ENCODE measurements at places on chromosomes 4 and X. TPM values are rescaled to one million over a fixed set of nuclear protein-coding genes. Genes with fewer than 3 reads are reported as not detected.

DNA sequence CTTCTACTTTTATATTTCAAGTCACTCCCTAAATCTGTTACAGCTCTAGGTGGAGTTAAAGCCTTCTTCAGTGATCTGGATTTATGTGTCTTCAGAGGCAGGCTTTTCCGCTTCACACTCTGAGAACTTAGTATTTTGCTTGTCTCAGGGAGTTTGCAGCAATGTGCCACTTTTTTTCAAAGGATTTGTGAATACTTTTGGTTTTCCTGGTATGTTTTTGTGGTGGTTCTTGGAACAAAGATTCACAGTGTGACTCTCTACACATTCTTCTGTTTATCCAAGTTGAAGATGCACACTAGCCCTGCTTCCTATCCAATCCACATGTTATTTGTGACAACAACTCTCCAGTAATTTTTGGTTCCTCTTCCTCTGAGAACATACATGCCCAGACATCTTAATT lies 1253.7 kb downstream of the TECRL start:
- no peak overlapping the region for H3K4me3 ChIP-seq
- no peaks in the 10 kb centered on the region for H3K27me3 ChIP-seq
- DNase-seq, result no peak
- no peak overlapping the region for H3K27ac ChIP-seq
- H3K36me3 ChIP-seq, result no peaks in the 10 kb centered on the region
- no peaks in the 10 kb centered on the region for H3K4me1 ChIP-seq

GRCh38 chrX:17773221-17773876 lies 36.1 kb downstream of the SCML1 start:
- no peaks in the 10 kb centered on the region for H3K27me3 ChIP-seq
- H3K36me3 ChIP-seq, result no peaks in the 10 kb centered on the region
- no peak overlapping the region for H3K4me3 ChIP-seq

DNA sequence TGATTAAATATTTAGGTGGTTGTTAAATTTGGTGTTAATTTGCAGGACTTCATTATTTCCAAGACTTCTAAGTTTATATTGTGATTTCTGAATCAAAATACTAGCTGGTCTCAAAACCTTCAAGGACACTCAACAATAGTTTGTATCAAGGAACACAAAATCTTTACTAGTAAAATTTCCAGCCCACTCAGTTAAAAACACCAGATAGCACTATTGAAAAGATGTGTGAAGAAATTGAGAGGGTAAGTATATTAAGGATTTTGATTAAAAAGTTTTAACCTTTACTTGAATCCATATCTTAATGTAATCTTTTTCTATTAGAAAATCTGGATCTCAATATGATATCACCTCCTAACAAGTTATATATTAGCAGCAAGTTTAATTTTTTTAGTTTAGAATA lies 89.3 kb upstream of the UGT8 start:
- DNase-seq, result no peak
- no peak overlapping the region for H3K27ac ChIP-seq
- H3K27me3 ChIP-seq, result no peaks in the 10 kb centered on the region
- H3K4me3 ChIP-seq, result no peak overlapping the region
- H3K36me3 ChIP-seq, result no peaks in the 10 kb centered on the region

Gene HTN1
- total RNA-seq, result not detected

GRCh38 chrX:10893366-10893765 lies 217.8 kb upstream of the HCCS start:
- no peaks in the 10 kb centered on the region for H3K36me3 ChIP-seq
- no peaks in the 10 kb centered on the region for H3K4me1 ChIP-seq
- DNase-seq, result no peak
- no peaks in the 10 kb centered on the region for H3K27me3 ChIP-seq
- no peak overlapping the region for H3K27ac ChIP-seq

- DNase-seq, result no peak
- H3K4me3 ChIP-seq, result no peak overlapping the region
- no peak overlapping the region for H3K27ac ChIP-seq
Measured at GRCh38 chrX:87702795-87703194, 185.2 kb downstream of the KLHL4 start.

- no peaks in the 10 kb centered on the region for H3K27me3 ChIP-seq
- no peak for DNase-seq
- H3K4me1 ChIP-seq, result peaks cover 5% of the 10 kb centered on the region
- H3K36me3 ChIP-seq, result no peaks in the 10 kb centered on the region
Measured at GRCh38 chr4:10033191-10033881, 12.0 kb upstream of the SLC2A9 start.

DNA sequence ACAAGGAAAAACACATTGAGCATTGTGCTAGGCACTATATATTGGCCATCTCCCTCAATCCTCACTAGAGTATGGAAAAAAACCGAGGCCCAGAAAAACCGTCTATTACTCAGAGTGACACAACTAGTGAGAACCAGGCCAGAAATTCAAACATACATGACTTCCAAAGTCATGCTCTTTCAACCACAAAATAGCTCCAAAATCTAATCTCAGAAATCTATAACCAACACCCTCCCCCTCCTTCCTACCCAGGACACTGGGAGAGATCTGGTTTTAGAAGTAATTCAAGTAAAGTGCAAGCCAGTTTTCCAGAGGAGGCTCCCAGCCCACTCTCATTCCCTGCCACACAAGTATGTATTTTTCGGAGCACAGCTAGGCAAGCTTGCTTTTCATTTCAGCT lies 7.6 kb downstream of the HS3ST1 start:
- no peaks in the 10 kb centered on the region for H3K36me3 ChIP-seq
- no peak overlapping the region for H3K4me3 ChIP-seq
- no peak overlapping the region for H3K27ac ChIP-seq
- no peaks in the 10 kb centered on the region for H3K4me1 ChIP-seq
- H3K27me3 ChIP-seq, result no peaks in the 10 kb centered on the region

Gene UGT2A2
- not detected for total RNA-seq

Gene TMEM187
- 1.4 TPM for total RNA-seq

DNA sequence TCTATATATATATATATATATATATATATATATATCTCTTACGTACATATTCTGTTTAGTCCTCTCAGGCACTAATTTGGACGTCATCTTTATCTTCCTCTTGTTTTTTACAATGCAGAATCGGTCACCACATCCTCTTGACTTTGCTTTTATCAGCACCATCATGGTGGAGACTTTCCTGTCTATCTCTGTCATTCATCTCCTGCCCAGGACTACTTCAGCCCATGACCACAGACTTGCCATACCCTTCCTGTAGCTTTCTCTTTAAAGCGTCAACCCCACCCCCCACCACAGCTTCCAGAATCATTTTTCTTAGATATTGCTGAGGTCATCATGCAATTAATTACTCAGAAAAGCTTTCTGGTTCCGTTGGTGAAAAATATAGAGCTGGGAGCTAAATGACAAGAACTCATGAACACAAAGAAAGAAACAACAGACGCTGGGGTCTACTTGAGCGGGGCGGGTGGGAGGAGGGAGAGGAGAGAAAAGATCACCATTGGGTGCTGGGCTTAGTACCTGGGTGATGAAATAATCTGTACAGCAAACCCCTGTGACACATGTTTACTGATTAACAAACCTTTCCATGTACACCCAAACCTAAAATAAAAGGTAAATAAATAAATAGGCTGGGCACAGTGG lies 30.5 kb upstream of the PRKX start:
- H3K27me3 ChIP-seq, result no peaks in the 10 kb centered on the region
- H3K4me3 ChIP-seq, result no peak overlapping the region
- no peak for DNase-seq

DNA sequence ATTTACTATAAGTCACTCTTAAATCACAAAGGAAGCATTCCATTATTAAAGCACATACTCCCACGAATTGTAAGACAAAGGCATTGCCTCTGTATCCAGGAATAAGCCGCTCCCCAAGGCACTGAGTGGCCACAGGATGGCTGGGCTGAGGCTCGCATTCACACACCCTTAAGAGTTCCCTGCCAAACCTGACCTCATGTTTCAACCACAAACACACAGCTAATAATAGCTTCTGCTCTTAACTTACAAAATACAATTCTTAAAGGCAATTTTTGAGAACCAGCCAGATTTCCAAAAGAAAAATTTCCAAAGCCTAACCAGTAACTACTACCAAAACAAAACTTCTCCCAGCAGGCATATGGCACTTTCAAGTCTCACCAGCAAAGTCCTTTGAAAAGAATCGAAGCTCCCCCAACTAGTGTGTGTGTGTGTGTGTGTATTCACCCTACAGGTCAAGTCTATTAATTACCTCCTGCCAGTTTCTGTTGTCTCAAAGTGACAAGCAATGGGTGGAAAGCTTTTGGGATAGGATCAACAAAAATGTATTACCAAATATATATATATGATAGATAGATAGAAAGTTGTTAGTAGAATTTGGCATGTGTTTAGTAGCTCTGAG lies 36.0 kb downstream of the ARHGAP6 start:
- H3K27ac ChIP-seq, result no peak overlapping the region
- H3K27me3 ChIP-seq, result peaks cover 2% of the 10 kb centered on the region
- no peak overlapping the region for H3K4me3 ChIP-seq
- H3K4me1 ChIP-seq, result no peaks in the 10 kb centered on the region
- no peaks in the 10 kb centered on the region for H3K36me3 ChIP-seq

DNA sequence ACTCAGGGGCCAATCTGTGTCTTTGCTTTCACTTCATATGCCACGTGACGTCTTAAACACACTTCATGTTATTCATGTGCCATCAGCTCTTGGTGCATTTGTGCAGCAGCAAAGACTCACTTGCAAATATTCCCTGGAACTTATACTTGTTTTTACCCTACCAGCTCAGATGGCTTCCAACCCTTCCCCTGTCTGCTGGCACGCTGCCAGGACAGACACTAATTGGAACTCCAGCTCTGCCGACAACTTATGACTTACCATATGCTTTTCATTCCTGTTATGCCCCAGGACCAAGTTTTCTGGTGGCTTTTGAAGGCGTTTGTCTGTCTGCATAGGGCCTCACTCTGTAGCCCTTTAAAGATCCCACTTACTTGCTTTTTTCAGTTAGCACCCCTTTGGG lies 261.7 kb upstream of the GNPDA2 start:
- no peak for DNase-seq
- no peaks in the 10 kb centered on the region for H3K36me3 ChIP-seq
- no peak overlapping the region for H3K27ac ChIP-seq
- H3K4me3 ChIP-seq, result no peak overlapping the region
- H3K27me3 ChIP-seq, result no peaks in the 10 kb centered on the region
- no peaks in the 10 kb centered on the region for H3K4me1 ChIP-seq

Gene FATE1
- not detected for total RNA-seq

Gene DDIT4L
- total RNA-seq, result not detected

Gene RBM46
- not detected for total RNA-seq

Measured in CD4-positive, alpha-beta T cell (primary cell).